ENCODE measurements at places on chromosomes 7 and 10.
A peak's percentile ranks its signal among the peaks of the same experiment; 100 is the strongest.

GRCh38 chr10:89391907-89392756, at the start of gene IFIT1:
IFIT1 (plus strand) TSS chr10:89392623; CDS start chr10:89392713, 90 bp downstream.
- DNase-seq = peak; percentile 68

GRCh38 chr7:153675131-153675530, 377.1 kb upstream of the DPP6 start:
- DNase-seq = no peak

DNA sequence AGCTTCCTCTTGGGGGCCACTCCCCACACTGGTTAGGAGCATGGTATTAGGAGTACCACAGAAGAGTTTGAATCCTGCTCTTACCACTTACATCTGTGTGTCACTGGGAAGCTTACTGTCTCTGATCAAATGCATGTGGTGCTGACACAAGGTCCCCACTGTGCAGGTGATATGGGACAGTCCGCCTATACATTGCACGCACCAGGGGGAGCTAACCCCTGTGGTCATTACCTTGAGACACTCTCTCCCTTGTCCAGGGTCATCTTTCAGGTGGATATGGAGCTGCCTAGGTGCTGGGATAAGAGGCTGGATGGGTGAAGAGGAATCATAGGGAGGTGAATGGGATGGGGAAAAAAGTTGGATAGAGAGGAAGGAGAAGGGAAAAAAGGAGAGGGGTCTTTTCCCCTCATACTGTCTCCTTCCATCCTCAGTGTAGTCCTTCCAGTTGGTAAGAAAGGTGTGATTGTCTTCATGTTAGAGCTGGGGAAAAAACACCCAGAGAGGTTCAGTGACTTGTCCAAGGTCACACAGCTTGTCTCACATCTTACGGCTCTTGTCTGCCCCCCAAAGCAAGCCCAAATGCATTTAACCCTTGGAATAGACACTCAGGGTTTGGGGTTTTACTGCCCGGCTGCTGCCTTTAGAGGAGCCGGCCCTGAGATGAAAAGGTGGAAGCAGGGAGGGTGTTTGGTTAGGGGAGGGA, 125.9 kb downstream of the CDH23 start:
- no peak for DNase-seq

GRCh38 chr10:34590793-34591192, 224.3 kb downstream of the PARD3 start:
- DNase-seq = no peak

DNA sequence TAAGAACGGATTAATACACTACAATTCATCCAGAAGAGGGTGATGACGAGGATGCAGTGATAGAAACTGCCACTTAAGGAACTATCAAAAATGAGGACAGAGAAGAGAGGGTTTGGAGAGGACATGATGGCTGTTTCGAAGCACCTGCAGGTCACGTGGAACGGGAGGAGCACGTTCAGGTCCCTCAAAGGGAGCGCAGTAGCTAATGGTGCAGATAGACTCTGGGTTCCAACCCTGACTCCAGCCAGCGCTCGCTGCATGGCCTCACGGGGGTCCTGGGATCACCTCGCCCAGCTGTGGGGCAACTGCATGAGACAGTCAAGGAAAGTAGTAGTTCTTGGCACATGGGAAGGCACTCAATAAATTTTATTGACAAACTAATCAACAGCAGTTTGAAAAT, 208.6 kb upstream of the RNF32 start:
- no peak for DNase-seq

DNA sequence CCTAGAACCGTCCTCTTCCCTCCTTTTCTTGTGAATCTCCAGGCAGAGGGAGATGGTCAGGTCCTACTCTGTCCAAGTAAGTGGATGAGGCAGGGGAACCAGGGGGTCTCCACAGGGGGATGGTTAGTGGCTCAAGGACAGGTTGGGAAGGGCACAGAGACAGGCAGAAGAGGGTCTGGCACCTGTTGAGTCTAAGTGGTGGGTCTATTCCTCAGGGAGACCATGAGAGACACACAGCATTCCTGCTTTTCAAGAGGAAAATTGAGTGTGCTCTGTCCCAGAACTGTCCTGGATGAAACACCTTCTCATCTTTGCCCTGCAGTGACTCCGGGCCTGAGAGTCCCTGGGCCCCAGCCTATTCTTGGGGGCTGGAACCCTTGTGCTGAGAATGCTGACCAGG, 184.8 kb upstream of the GALNT17 start:
- DNase-seq = no peak

DNA sequence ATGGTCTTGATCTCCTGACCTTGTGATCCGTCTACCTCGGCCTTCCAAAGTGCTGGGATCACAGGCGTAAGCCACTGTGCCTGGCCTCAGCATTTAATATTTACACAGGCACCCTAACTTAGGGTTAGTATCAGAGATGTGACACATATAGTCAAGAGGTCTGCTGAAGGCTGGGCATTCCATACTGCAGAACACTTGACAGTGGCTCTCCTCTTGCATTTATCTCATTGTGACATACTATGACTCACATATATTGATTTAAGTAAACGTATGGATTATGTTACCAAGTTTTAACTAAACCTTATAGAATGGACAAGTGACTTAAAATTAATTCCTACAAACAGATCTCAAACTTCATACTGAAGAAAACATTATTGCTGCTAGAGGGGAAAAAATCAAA, 36.6 kb downstream of the BRAF start:
- DNase-seq = no peak
